ENCODE measurements at places on chromosomes 13 and 19.

- DNase-seq: no peak
Observed at GRCh38 chr19:10339380-10339960, at the start of gene ICAM3. TSS of gene ICAM3 (minus strand) at chr19:10339624. CDS start at chr19:10339614, 10 bp downstream.

GRCh38 chr13:110475117-110475516, 86.4 kb downstream of the RAB20 start:
- no peak for DNase-seq

DNA sequence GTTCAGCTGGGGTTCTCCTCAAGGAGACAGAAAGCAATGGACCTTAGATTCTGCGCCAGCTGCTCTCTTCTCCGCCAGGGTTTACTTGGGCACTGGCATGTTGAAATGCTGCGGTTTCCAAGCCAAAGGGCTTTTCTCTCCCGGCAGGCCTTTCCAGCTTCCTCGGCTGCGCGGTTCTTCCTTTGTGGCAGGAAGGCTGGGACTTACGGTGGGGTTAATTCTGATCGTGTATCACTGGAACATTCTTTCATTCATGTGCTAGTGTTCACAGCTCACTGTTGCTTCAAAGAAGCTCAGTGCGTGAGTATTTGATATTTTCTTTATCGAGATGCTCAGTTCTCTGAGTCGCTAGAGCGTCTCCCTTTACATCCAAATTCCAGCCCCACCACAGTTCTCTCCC, 723.2 kb downstream of the UQCRFS1 start:
- no peak for DNase-seq

GRCh38 chr19:10290876-10291553, 1.3 kb downstream of the ICAM5 start:
- DNase-seq: peak; percentile 56

DNA sequence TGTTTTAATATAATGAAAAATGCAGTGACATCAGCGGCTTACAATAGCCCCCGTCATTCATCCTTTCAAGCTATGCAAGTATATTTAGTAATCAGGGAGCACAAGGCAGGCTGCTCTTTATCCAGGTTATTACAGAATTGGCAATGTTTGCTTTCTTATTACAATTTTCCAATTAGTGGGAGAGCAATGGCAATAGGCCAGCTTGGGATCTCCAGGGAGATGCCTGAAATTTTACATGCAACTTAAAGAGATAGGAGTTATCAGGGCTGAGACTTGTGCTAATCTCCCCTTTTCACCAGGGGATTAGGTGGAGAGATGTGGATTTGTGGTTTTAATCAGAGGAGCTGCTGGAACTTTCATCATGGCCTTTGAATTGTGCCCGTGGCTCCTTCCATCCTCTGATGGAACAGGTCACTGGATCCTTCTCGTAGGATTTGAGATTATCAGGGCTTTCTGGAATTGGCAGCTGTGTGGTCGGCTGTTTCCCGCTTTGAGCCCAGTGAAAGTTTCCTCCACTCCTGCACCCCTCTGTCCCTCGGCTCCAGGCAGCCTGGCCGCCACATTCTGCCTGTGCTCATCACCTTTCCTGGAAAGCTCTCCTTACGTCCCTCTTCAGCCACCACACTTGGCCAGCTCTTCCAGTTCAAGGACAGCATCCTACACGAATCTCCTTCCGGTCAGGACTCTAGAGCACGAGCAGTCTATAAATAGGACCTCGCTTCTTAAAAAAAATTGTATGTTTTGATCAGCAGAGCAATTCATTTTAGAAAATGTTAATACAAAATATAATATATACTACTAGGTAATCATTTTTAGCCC, 47.0 kb downstream of the CBY2 start:
- DNase-seq: peak; percentile 46

- no peak for DNase-seq
Observed at GRCh38 chr19:15316498-15316897, 15.8 kb downstream of the BRD4 start.

GRCh38 chr13:31461923-31462322, 262.1 kb downstream of the B3GLCT start:
- no peak for DNase-seq

All from eye (tissue), 1 donor.